ENCODE measurements at places on chromosomes 12 and 14.

DNA sequence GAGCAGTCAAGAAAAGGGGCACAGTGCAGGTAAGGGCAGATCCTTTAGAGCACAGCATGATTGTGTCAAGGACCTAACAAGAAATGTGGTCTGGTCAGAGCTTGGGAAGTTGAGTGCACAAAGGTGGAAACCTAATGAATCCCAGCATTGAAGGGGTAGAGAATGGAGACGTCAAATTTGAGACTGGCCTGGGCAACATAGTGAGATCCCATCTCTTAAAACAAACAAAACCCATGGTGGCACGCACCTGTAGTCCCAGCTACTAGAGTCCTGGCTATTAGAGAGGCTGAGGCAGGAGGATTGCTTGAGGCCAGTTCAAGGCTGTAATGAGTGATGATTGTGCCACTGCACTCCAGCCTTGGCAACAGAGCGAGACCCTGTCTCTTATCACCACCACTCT lies 37.0 kb upstream of the CCDC88C start:
- H3K36me3 ChIP-seq: peaks cover 24% of the 10 kb centered on the region
- no peak overlapping the region for H3K27ac ChIP-seq
- H3K4me1 ChIP-seq: no peaks in the 10 kb centered on the region
- no peak overlapping the region for H3K4me3 ChIP-seq

DNA sequence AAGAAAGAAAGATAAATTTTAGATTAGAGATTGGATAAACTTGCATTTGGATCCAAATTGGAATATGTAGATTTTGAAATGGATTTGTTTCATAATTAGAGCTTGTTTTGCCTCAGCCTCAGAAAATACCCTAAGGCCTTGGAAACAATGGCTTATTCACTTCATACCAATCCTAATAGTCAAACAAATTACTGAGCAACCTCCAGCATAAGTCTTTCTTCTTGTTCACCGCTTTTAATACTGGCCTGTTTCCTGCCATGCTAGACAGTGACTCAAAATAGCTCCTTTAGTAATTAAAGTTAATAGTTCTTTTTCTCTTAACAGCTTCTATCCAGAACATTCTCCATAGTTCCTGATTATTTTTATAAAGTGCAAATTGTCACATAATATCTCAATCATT lies 110.9 kb upstream of the DNM1L start:
- no peak overlapping the region for H3K27ac ChIP-seq
- DNase-seq: no peak
- no peak overlapping the region for H3K4me3 ChIP-seq
- H3K4me1 ChIP-seq: peaks cover 3% of the 10 kb centered on the region

DNA sequence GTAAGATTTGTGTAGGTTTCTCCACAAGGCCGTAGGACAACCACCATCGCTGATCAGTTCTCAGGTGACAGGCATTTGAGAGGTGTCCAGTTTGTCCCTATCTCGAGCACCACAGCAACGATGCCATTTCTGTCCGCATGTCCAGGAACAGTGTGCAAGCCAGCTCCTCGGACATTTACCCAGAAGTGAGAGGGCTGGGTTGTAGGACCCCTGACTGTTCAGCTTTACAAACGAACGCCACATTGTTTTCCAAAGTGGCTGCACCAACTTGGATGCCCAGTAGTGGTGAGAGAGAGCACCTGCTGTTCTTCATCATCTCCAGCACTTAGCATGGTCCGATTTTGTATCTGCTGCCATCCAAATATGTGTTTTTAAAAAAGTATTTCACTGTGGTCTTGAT lies 38.6 kb downstream of the CYP46A1 start:
- peak; percentile 37 for DNase-seq
- H3K36me3 ChIP-seq: no peaks in the 10 kb centered on the region
- no peak overlapping the region for H3K4me3 ChIP-seq
- H3K27me3 ChIP-seq: no peaks in the 10 kb centered on the region
- peaks cover 8% of the 10 kb centered on the region for H3K4me1 ChIP-seq

DNA sequence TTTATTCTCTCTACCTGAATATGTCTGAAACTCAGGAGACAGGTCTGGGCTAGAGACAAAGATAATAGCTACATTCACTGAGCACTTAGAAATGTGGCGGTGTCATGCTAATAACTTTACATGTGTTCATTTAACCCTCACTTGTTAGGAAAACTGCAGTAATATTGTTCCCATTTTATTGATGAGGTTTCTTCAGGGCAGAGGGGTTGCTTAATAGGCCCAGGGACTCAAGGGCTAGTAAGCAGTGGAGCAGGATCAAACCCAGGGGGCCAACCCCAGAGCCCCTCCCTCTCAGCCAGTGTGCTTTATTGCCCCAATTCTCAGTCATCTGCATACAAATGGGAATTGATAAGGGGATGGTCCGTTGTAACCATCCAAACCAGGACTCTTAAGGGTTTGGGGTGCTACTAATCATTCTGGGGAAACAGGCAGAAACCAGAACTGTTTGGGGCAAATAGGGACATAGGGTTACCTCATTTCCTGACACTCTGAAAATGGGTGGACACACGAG lies 142.8 kb upstream of the AMIGO2 start:
- no peaks in the 10 kb centered on the region for H3K27me3 ChIP-seq
- H3K36me3 ChIP-seq: no peaks in the 10 kb centered on the region
- peaks cover 19% of the 10 kb centered on the region for H3K4me1 ChIP-seq
- H3K27ac ChIP-seq: peak overlapping the region; percentile 74
- peak overlapping the region; percentile 45 for H3K4me3 ChIP-seq

DNA sequence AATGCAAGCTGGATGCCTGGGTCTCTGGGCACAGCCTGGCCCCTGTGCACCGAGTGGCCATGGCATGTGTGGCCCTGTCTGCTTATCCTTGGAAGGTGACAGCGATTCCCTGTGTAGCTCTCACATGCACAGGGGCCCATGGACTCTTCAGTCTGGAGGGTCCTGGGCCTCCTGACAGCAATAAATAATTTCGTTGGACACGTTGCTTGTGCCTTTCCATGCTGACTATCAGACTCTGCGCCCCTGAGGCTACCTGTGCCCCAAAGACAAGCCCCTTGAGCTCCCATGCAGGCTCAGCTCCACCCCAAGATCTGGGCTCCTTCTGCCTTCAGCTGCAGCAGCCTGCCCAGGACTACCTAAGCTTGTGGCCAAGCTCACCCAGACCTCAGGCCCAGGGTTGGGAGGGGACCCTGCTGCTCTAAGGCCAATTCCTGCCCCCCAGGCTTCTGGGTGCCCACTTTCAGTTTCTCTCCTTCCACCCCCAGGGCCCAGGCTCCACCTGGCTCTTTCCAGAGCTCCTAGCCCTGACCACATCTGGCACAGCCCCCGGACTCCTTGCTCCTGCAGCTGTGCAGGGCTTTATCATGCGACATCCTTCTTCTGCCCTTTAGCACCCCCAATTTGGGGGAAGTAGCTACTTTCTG lies 11.8 kb downstream of the SERPINA3 start:
- H3K27me3 ChIP-seq: no peaks in the 10 kb centered on the region
- H3K4me3 ChIP-seq: no peak overlapping the region
- no peak for DNase-seq
- H3K4me1 ChIP-seq: no peaks in the 10 kb centered on the region
- no peaks in the 10 kb centered on the region for H3K36me3 ChIP-seq

DNA sequence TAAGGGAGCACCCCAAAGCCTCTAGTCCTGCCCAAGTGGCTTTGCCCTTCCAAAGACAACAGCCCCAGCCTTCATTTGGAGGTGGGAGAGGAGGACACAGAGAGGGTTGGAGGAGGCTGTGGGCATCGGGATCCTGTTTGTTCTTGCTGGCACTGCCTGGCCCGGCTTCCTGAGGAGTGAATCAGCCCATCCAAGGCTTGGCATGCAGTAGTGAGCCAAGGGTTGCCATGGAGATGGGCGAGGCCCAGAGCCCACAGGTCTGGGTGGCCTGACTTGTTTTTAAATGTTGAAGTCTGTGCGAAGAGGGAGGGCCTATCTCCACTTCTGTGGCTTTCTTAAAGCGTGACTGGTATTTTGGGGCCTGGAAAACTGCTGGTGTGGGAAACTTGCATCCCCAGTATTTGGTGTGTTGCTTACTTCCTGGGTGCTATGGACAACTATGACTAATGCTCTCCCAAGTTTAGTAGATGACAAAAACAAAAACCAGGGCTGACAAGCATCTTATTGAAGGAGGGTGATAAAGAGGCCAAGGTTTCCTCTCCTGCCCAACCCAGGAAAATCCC lies 15.8 kb downstream of the CD9 start:
- H3K27me3 ChIP-seq: no peaks in the 10 kb centered on the region
- H3K4me1 ChIP-seq: peaks cover 50% of the 10 kb centered on the region
- DNase-seq: no peak
- H3K4me3 ChIP-seq: no peak overlapping the region
- peak overlapping the region; percentile 79 for H3K27ac ChIP-seq

DNA sequence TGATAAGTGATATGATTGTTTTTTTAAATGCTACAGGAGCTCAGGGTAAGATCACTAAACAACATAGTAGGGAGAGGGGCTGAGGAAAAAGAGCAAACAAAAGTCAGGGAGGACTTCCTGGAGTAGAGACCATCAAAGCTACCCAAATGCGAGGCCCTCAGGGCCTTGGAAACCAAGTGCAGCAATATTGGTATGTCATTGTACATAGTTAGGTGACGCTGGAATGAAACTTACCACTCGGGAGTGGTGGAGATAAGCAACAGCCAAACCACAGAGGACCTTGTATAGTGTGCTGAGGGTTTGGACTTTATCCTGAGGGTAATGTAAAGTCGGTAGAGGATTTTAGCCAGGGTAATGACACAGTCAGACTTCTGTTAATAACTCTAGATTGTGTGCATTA lies 13.8 kb downstream of the KITLG start:
- H3K27me3 ChIP-seq: no peaks in the 10 kb centered on the region
- no peak for DNase-seq
- H3K4me1 ChIP-seq: no peaks in the 10 kb centered on the region
- H3K36me3 ChIP-seq: no peaks in the 10 kb centered on the region

DNA sequence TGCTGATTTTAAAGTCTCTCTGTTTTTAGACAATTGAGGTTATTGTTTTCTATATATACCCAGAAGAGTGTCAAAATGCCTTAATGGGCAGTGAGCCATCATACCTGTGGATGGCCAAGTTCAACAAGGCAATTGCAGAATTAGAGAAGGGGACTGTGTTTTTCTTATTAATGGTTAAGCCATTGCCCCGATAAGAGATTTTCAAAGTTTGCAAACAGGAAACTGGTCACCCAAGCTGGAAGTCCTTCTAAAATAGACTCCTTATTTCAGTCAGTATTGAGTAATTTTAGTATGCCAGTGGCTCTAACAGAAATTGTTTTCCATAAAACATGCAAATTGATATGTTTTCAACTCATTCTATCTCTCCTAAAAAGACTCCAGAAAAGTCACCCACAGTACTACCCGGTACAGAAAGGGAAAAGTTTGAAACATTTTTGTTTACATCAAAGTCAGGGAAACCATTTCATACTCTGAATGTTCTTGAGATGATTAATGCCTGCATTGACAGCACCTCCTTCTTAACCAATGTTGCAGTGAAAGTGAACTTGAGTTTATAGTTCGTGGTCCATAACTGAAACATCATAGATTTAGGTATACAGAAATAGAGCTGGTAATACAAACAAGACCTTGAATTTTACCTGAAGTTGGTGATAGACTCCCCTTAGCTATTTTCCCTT lies 191.1 kb downstream of the TMX1 start:
- H3K27ac ChIP-seq: no peak overlapping the region
- H3K27me3 ChIP-seq: no peaks in the 10 kb centered on the region
- no peak for DNase-seq
- no peaks in the 10 kb centered on the region for H3K4me1 ChIP-seq

Measured in H1 (cell line).